ENCODE measurements at places on chromosomes 11 and 22. TPM values are rescaled to one million over a fixed set of nuclear protein-coding genes. Genes with fewer than 3 reads are reported as not detected.
A peak's percentile ranks its signal among the peaks of the same experiment; 100 is the strongest.

SHANK3 gene
- 8.4 TPM for total RNA-seq

CNTN5 gene
- total RNA-seq = not detected

OSBP2 gene
- total RNA-seq = 3.6 TPM

TSGA10IP gene
- total RNA-seq = 3.1 TPM

TCN2 gene
- 42.2 TPM for total RNA-seq

- peak; percentile 88 for DNase-seq
Measured at GRCh38 chr22:37639070-37639760, at the start of gene SH3BP1. TSS of gene SH3BP1 (plus strand) at chr22:37639669. CDS start at chr22:37639788, 119 bp downstream.

DNA sequence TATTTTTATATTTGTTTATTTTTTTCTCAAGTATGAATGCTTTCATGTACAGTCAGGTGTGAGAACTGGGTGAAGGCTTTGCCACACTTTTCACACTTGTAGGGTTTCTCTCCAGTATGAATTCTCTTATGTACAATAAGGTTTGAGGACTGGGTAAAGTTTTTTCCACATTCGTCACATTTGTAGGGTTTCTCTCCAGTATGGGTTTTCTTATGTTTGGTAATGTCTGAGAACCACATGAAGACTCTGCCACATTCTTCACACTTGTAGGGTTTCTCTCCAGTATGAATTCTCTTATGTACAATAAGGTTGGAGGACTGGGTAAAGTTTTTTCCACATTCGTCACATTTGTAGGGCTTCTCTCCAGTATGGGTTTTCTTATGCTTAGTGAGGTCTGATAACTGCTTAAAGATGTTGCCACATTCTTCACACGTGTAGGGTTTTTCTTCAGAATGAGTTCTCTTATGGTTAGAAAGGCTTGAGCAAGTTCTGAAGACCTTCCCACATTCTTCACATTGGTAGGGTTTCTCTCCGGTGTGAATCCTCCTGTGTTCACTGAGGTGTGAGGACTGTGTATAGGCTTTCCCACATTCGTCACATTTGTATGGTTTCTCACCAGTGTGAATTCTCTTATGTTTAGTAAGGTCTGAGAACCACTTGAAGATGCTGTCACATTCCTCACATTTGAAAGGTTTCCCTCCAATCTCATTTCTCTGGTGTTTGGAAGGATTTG is 19.7 kb downstream of the ZNF195 start:
- DNase-seq = no peak

DNA sequence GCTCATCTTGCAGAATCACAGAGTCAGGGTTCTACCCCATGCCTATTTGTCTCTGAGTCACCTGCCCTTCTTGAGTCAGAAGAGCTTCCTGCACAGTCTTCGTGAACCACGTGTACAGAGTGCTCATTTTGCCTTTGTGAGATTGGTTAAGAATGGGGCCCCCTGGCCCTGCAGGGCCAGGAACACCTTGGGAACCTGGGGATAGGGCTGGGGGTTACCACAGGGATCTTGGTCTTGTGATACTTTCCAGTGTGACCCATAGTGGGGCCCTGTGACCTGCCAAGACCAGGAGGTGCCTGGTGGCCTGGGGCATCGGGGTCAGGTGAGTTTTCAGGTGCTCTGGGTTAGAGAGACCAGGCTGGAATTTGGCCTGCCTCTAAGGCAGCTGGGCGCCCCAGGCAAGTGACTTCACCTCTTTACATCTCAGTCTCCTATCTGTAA is 9.4 kb downstream of the TMPRSS13 start:
- no peak for DNase-seq

- DNase-seq = no peak
Measured at GRCh38 chr22:20152464-20152890, 1.6 kb upstream of the CCDC188 start.

- no peak for DNase-seq
Measured at GRCh38 chr11:2250485-2250884, 19.9 kb downstream of the ASCL2 start.

GRCh38 chr22:43826142-43827002 is 14.3 kb upstream of the EFCAB6 start:
- peak; percentile 21 for DNase-seq

GRCh38 chr22:44166498-44167276 is 14.0 kb upstream of the PARVG start:
- no peak for DNase-seq

- no peak for DNase-seq
Measured at GRCh38 chr11:47856186-47856585, 8.0 kb upstream of the NUP160 start.

GRCh38 chr11:46277622-46278386 is at the start of gene CREB3L1:
TSS of gene CREB3L1 (plus strand) at chr11:46277662. CDS start at chr11:46278112, 450 bp downstream.
- peak; percentile 69 for DNase-seq

DNA sequence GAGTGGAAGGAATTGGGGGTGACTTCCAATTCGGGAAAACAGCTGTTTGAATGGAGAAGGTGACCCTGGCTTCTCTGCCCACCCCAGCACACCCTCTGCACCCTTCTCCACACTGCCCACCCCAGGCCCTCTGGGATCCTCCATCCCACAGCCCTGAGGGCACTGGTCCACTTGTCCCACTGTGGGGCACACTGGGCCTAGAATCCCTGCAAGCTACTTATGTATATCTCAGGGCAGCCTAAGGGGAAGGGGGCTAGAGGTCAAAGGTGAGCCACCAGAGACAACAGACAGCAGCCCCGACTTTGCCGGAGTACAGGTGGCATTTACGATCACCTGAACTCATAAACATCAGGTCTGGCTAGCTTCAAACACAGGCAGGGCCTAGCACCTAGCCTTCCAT is 673 bp upstream of the SCUBE2 start:
- DNase-seq = no peak

- DNase-seq = peak; percentile 18
Measured at GRCh38 chr22:47176573-47177333, 414.3 kb downstream of the TBC1D22A start.

Measured in H9 (cell line).